NCI-H1694 treated with DMSO at 0.1 percent for 48 hours (cell line): ENCODE measurements at places on chromosomes 13 and 19.

DNA sequence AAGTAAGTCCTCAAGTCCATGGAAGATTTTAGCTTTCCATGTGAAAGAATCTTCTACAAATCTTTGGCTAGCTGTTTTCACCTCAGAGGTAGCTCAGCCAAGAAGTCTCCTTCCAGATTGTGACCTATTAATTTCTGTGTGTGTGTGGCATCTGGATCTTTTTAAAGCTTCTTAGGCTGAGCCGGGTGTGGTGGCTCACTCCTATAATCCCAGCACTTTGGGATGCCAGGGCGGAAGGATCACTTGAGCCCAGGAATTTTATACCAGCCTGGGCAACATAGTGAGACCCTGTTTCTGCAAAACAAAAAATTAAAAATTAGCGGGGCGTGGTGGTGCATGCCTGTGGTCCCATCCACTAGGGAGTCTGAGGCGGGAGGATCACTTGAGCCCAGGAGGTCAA is 13.4 kb upstream of the SLC44A2 start:
- DNase-seq, result no peak

DNA sequence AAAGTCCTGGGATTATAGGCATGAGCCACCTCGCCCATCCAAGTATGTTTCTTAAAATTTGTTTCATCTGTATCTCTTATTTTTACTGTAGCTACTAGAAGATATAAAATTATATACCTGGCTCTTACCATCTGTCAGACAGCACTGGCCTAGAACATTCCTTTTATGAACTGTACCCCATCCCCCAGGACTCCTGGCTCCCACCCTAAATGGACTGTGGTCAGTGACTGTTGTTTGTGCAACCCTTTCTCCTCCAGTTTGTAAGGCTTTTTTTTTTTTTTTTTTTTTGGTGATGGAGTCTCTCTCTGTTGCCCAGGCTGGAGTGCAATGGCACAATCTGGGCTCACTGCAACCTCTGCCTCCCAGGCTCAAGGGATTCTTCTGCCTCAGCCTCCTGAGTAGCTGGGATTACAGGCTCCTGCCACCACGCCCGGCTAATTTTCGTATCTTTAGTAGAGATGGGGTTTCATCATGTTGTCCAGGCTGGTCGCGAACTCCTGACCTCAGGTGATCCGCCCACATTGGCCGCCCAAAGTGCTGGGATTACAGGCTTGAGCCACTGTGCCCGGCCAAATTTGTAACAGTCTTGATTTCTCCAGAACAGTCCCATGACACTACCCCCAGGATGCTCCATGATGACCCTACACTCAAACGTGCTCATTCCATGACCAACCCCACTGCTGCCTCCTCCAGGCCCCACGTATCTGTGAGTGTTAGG is 2.5 kb downstream of the NDUFA3 start:
- no peak for DNase-seq

GRCh38 chr13:38697628-38698333 is 10.9 kb downstream of the FREM2 start:
- DNase-seq, result no peak

- DNase-seq, result no peak
Observed at GRCh38 chr19:1103132-1103707, 574 bp upstream of the GPX4 start.

DNA sequence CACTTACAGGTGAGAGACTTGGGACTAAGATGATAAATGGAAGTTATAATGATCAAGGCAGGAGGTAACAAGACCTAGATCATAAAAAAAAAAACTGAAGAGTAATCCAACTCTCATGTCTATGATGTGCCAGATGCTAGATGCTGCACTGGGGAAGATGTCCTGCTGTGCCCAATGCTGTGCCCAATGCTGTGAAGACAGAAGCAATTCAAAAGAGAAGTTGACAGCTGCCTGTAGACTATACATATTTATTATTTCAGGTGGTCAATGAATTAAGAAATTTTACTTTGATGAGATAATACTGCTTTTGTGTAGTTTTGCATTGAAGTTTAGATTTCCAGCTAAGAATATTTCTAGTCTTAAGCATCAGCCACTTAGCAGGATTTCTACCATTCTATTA is 21.5 kb downstream of the VWA8 start:
- peak; percentile 9 for DNase-seq

- DNase-seq, result no peak
Observed at GRCh38 chr13:52811841-52812240, 36.6 kb downstream of the PCDH8 start.

DNA sequence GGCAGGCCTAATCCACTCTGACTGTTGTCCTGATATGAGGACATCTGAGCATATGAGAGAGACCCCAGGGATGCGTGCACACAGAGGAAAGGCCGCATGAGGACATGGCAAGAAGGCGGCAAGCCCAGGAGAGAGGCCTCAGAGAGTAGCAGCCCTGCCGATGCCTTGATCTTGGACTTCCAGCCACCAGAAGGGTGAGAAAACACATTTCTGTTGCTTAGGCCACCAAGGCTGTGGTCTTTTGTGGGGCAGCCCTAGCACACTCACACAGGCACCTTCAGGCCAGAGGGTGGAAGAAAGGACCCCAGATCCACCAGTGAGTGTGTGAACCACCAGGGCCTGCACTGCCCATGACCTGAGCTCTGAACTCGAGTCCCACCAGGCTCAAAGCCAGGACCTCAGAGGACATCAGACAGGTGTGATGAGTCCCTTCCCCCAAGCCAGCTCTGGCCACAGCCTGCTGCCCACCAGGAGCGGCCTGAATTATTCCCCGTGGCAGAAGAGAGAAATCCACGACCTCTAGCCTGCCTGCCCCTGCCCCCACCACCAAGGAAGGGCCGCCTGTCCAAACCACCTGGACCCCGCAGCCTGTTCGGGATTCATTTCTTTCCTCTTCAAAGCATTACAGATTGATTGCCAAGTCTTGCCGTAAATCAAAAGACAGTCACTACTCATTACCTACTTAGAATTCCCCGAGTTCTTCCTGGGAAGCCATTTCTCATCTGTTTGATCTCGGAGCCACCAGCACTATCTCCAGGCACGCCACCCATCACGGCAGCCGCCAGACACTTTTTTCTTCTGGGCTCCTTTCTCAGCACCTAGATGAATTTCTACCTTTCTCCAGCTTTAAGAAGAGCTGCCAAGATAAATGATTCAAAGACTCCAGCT is 72.2 kb downstream of the CEBPG start:
- DNase-seq, result no peak

DNA sequence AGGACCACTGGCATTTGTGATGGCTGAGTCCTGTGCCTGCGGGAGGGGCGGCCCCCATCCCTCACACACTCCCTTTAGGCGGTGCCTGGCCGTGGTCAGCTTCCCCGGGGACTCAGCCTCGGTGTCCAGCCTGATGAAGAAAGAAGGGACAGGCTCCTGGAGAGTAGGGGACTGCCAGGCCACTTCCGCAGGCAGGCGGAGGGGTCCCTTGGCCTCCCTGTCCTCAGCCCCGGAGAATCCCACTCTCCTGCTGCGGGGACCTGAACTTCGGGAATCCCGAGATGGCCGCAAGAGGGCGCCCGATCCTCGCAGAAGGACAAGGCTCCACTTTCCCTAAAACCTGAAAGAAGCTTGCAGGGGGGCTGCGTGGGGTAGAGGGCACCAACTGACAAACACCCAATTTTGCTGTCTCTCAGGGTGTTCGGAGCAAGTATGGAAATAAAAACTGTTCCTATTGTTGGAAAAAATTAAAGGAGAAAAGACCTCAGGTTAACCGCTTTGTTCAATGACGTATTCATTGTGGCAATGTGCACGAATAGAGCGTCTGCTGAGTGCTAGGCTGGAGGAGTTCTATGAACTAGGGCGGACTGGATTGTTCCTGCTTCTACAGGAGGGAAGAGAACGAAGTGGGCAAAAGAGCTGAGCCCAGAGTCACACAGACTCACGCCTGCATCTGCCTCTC is 297.3 kb downstream of the ZNF536 start:
- DNase-seq, result no peak

DNA sequence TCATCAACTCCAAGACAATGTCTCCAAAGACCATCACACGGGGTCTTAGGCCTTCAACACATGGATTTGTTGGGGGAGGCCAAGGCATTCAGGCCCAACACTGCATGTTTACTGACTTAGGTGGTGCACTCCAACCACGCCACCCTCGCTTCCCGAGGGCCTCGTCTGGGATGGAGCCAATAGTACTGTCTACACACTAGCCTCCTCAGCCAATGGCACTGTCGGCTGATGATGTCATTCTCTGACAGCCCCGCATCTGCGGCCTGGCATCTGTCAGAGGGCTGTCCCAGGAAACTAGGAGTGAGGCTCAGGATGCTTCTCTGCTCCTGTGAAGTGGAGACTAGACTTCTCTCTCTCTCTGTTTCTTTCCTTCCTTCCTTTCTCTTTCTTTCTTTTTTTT is 96.6 kb downstream of the TEX26 start:
- DNase-seq, result peak; percentile 36

GRCh38 chr13:107817647-107818287 is 397.6 kb downstream of the LIG4 start:
- no peak for DNase-seq

GRCh38 chr13:84925443-84925842 is 873.8 kb downstream of the SLITRK6 start:
- no peak for DNase-seq

GRCh38 chr13:102317593-102317992 is 84.3 kb downstream of the FGF14 start:
- DNase-seq, result no peak

DNA sequence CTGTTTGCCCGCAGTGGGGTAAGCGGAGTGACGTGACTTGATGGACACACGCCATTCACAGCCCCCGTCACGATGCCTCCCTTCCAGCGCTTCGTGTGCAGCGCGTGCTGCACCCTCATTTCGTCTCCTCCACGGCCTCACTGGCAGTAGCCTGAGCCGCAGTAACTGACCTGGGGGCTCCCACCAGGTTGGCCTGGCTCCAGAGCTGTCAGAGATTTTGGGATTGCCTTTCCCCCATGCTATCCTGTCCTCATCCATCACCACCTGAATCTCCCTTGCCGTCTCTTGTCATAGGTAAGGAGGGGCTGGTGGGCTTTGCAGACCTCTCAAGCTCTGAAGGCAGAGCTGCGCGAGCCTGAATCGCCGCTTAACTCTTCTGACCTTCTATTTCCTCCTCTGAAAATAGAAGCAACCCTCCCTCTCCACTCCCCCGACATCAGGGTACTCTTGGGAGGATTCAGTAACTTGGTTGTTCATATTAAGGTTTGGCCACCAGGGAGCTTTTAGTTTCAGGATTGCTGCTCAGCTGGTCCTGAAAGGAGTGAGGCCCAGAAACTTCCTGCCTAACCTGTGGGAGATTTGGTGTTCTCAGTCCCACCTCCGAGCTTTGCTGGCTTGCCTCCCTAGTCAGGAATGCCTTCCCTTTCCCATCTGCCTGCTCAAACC is 27.9 kb downstream of the SIGLEC5 start:
- DNase-seq, result no peak

DNA sequence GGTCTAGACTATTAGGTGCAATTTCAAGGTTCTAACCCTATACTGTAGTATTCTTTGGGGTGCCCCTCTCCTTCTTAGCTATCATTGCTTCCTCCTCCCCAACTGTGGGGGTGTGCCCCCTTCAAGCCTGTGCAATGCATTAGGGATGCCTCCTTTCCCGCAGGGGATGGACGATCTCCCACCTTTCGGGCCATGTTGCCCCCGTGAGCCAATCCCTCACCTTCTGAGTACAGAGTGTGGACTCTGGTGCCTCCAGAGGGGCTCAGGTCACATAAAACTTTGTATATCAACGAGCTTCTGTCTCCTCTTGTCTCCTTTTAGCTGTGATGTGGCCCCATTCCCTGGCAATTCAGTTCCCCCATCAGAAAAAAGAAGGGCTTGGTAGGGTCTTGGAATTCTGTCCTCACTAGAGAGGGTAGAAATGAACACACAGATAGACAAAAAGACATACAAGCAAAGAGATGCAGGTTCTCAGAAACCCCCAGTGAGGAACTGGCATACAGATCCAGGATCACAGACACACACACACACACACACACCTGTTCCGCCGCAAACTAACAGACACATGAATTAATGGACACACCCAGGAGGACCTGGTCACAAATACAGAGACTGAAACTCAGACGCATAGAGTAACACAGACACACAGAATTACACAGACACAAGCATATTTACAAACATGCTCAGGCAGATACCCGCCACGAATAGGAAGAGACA is 2.5 kb upstream of the HNRNPUL1 start:
- DNase-seq, result no peak

DNA sequence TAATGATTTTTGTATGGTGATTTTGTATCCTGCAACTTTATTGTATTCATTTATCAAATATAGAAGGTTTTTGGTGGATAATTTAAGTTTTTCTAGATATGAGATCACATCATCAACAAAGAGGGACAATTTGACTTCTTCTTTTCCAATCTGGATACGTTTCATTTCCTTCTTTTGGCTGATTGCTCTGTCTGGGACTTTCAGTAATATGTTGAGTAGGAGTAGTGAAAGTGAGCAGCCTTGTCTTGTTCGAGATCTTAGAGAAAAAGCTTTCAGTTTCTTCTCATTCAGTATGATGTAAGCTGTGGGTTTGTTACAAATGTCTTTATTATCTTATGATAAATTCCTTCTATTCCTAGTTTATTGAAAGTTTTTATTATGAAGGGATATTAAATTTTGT is 352.0 kb upstream of the DACH1 start:
- DNase-seq, result no peak

DNA sequence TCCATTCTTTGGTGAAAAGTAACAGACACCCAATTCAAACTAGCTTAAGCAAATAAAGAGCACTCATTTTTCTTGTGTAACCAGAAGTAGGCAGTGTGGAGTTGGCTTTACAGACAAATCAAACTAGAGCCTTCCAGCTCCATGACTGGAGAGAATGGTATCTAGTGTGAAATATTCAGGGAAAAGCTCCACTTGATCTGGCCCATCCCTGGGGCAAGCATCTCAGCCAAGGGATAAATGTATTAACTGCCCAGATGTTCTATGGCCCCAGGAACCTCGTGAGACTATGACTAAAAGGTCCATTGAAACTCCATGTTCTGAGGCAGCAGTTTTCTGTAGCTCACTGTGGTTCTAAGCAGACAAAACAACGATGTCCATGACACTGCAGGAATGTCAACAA is 49.9 kb downstream of the TBC1D4 start:
- DNase-seq, result no peak

GRCh38 chr19:16368385-16369305 is 44.0 kb downstream of the KLF2 start:
- no peak for DNase-seq

DNA sequence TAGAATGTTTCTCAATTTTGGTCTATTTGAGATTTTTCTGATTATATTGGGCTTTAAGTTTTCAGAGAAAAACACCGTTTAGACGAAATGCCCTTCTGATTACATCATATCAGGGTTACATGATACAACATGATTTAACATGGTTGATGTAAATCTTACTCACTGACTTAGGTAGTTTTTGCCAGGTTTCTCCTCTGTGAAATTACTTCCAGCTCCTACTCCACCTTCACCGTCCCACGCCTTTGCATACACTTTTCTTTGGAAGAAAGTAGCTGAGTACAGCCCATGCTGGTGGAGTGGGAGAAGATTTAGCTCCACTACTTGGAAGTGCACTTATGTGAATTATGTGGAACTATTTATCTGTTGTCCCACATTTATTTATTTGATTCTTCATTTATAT is 433.2 kb upstream of the KLHL1 start:
- no peak for DNase-seq

GRCh38 chr13:106610486-106610885 is 42.5 kb upstream of the ARGLU1 start:
- no peak for DNase-seq
